ENCODE measurements at places on chromosomes 3 and 15.

DNA sequence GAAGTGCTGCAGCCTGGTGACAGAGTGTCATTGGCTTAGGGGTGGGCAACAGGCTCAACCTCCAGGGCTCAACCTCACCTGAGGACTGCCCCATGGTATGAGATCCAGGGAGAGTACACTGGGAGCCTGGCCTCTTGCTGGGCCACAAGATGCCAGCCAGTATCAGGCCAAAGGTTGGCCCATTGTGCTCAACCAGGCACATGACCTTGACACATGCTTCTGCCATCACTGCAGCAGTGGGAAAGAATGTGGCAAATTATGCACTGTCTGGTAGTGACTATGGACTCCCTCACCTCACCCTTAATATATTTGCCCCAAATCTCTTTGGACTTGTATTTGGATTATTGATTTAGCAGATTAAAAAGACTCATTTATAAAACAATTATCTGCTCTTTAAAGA is 233.9 kb upstream of the GOLGA6L4 start:
- DNase-seq = no peak

- no peak for DNase-seq
Measured at GRCh38 chr3:65080432-65080831, 392.6 kb upstream of the ADAMTS9 start.

DNA sequence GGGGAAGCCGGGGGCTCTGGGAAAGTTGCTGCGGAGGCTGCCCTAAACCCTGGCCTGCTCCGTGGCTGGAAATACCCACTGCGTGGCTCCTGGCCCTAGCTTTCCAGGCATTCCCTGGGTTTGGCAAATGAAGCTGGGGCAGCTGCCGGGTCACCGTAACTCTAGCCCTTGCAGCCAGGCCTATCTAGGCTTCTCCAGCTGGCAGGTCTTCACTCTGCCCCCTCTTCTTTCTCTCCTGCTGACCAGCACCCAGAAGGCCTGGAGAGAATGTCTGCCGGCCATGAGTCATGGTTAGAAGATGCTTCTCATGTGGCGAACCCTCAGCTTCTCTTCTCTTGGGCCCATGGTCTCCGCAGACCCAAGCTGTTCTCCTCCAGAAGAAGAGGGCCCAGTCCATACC is 5.6 kb upstream of the DLL4 start:
- DNase-seq = no peak

DNA sequence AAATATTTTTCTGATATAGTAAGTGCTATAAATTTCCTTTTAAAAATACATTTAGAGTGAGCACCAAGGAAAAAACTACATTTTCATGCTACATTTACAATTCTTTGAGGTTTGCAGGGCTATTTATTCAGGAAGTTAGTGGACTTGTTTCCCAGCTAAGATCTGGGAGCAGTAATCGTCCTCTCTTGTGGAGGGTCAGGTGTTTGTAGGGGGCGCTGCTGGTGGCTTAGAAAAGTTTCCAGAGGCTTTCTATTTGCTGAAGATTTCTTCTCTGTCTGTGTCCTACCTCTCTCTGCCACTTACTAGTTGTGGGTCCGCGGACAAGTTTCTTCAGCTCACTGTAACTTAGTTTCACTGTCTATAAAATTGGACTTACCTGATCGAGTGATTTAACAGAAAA is 163.9 kb downstream of the PEX5L start:
- no peak for DNase-seq

- DNase-seq = no peak
Measured at GRCh38 chr3:107315141-107315540, 62.1 kb upstream of the CCDC54 start.

DNA sequence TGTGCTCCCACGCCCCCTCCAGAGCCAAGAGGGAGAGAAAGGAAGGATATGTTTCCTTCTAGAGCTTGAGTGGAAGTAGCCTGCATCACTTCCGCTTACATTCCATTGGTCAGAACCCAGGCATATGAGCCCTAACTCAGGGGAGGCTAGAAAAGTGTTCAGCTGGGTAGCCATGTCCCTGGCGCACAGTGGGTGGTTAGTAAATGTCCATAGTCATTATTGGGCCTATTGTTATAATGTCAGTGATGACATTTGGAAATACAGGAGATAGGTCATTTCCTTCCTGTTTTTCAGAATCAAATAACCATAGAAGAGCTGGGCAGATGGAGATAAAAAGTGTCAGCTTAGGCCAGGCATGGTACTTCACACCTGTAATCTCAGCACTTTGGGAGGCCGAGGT is 27.3 kb downstream of the CD276 start:
- no peak for DNase-seq

- DNase-seq = no peak
Measured at GRCh38 chr15:39785841-39786240, 3.2 kb upstream of the FSIP1 start.

DNA sequence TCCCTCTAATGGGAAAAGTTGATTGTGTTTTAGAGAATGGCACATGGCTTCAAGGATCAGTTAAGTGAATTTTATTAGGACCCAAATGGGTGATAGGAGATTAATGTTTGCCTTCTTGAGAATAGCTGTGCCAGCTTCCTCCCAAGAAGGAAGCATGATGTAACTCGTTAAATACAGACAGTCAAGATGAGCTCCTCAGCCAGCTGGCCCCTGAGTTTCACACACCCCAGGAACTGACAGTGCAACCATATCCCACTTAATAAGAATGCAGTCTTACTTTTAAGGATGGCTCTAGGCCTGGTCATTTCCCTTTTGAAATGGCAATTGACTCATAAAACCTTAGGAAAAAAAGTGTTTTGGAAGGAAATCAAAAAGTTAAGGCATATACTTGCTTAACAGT is 472.8 kb upstream of the KCNMB2 start:
- DNase-seq = no peak

GRCh38 chr3:103295974-103296570 is 861.3 kb downstream of the ZPLD1 start:
- DNase-seq = no peak

DNA sequence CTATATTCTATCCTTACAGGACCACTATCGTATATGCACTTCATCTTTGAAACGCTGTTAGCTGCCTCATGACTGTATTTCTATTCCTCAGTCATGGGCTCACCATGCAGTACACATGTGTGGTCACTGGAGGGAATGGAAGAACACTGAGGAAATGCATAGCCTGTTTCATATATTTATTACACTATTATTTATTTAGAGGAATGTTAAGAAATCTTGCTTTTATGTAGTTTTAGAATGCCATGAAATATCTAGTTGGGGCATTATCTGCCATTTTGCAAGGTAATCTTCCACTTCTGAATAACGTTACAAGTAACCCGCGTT is 155.7 kb downstream of the IGF1R start:
- DNase-seq = no peak

DNA sequence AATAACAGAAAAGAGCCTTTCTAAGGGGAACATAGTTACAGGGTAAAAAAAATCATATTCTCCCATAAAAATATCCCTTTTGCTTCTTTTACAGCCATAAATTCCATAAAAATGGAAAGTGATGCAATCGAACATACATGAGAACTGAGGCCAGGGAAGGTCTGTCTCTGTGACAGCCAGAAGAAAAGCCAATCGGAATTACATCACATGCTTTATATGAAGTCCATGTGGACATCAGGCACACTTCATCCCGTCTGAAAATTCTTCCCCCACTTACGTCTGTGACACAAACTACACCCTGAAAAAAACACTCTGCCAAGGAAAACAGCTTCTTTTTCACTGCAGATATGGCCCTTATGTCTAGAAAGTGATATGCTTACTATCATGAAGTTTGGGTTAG is 323.5 kb downstream of the ERC2 start:
- DNase-seq = no peak
